ENCODE measurements at places on chromosomes 16 and 17.

DNA sequence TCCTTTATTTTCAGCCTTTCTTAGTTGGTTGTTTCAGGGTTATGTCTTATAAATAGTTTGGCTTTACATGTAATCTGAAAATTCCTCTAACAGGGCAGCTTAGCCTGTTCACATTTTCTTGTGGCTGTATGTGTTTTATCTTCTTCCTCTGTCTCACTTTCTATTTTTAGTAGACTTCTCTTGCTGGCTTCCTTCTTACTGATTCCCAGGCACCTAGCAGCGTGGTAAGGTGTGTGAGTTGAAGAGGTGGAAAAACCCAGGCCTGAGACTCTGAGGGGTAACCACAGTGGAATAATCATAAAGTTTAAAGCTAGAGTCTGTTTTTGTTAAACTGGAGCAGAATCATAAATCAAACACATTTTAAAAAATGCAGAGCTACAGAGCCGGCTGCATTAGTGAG, 190.9 kb downstream of the LGALS9B start:
- DNase-seq: no peak

DNA sequence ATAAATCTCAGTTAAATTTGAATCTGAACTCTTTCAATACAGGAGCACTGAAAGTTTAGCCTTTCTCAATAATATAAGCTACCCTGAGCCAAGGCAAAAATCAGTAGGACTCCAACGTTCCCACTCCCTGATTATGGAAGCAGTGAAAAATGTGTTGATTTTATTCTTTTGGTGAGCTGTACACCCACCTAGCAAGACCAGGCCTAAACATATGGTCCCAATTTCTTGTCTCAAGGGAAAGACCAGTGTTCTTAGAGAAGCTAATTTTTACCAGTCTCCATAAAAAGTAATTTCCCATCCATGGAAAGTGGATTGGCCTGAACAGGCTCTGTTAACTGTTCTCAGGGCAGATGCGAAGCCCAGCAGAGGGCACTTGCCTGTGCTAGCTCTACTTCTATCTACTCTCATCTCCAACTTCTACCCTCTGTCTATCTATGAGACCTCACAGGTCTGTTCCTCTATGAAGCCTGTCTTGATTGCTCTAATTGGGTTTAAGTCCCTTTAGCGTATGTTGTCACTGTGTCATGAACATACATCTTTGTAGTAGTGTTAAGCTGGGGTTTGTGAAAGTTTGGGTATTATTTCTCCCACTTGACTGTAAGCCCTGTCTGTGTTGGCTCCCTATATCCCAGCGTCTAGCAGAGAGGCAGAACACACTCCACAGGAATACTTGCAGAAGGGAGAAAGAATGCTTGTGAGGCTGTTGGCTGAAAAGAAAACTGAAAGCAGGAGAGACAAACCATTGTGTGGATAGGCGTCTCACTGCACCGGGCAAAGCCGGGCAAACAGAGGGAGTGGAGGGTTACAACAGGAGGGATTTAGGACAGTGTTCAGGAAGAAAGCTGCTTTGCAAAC, 167.1 kb upstream of the MAF start:
- peak; percentile 34 for DNase-seq

- no peak for DNase-seq
Observed at GRCh38 chr17:49552070-49552751, 23.5 kb upstream of the NXPH3 start.

GRCh38 chr17:79064026-79064425, 10.6 kb upstream of the ENGASE start:
- DNase-seq: no peak

DNA sequence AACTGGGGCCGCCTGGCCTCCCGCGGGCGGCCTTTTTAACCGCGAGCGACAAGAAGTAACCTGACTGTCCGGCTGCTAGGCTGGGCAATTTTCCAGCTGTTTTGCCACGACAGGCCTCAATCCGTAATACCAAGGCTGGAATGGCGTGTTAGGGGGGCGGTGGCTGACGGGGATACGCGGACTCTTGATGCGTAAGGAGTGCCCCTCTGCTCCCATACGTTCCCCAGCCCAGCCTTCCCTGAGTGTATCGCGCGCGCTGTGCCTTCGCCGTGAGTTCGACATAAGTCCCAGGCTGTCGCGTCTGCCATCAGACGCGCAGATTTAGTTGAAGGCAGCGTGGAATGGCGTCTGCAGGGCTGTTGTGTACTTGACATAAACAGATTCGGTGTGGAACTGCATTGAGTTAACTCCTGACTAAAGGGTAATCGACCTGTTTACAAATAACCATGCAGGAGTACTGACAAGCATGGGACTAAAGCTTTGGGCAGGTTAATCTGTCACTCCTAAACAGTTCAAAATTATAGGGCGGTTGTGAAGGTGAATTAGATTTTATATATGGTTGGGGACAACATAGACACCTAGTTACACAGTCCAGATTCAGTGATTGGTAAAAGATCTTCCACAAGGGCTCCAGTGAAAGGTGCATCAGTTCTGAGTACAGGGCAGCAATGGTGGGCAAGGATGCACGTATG, 16.6 kb upstream of the ERN1 start:
- peak; percentile 56 for DNase-seq

- peak; percentile 74 for DNase-seq
Observed at GRCh38 chr16:66382171-66382965, 15.9 kb downstream of the CDH5 start.

DNA sequence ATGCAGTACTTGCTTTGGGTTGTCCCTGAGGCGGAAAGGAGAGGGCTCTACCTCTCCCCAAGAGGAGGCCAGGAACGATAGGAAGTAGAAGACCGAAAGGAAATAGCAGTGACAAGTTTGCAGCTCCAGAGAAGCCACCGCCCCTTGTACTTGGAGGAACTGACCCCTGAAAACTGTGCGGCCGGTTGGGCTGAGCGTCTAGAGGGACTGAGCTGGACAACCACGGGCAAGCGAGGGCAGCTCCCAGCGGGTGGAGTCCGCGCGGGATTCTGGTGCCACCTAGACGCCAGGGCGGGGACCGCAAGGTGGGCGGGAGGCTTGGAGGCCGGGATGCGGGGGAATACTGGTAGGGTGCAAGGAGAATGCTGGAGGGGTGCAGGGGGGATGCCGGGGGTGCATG, 1.3 kb upstream of the SLC6A4 start:
- peak; percentile 70 for DNase-seq

- no peak for DNase-seq
Observed at GRCh38 chr17:47238321-47239010, 15.2 kb upstream of the ITGB3 start.

DNA sequence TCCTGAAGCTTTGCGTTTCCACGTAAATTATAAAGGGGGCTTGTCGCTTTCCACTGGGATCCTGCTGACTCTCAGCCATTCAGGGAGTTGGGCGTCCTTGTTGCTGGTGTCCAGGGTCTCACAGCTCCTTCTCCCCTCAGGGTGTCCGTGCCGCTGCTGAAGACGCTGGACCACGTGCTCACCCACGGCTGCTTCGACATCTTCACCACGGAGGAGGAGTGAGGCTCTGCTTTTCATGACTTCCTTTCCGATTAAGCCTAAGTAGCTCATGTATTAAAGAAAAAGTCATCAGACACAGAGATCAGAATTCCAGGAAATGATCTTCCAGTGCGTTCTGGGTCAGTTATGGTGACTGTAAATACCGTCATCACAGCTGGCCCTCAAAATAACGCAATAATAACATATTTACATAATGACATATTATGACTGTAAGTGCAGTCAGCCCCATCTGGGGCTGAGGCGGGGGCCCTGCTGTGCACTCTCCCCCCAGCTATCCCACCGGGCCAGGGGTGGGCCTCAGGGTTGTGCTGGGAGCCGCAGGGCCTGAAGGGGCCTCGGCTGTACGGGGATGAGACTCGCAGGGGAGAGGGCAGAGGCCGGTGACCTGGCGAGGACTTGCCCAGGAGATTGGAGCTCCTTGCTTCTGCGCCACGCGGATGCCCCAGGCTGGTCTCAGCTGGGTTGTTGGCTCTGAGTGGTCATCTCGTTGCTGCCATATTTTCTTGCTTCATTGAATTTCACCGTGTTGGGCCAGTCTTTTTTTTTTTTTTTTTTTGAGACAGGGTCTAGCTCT, 92.9 kb upstream of the ZNF750 start:
- DNase-seq: peak; percentile 72

DNA sequence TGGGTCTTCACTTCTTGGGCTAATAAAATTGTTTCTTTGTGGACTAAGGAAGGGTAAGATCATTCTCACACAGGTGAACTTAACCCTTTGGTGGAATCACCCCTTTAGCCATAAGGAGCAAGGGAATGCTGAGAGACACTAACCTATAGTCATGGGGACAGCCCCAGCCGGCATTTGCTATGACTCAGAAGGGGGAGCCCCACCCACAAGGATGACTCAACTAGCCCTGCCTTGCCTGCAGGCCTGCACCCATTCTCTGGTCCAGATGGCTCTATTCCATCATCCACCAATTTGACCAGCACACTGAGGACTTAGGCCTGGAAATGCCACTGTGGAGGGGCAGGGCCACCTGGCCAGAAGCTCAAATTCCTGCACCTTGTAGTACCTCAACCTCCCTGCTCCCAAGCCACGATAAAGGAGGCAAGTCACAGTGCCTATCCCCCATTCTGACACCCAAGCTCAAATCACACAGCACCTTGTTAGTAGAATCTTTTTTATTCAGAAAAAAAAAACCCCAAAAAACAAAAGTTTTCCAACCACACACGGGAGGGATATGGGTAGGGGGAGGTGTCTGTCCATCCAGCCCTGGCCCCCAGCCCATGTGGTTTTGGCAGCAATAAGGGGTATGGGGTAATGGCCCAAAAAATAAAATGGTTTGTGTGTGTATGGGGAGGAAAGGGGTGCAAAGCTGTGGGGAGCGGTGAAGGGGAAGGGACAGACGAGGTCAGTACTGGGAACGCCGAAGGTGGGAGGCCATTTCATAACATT, 3.0 kb downstream of the PFN1 start:
- peak; percentile 97 for DNase-seq

DNA sequence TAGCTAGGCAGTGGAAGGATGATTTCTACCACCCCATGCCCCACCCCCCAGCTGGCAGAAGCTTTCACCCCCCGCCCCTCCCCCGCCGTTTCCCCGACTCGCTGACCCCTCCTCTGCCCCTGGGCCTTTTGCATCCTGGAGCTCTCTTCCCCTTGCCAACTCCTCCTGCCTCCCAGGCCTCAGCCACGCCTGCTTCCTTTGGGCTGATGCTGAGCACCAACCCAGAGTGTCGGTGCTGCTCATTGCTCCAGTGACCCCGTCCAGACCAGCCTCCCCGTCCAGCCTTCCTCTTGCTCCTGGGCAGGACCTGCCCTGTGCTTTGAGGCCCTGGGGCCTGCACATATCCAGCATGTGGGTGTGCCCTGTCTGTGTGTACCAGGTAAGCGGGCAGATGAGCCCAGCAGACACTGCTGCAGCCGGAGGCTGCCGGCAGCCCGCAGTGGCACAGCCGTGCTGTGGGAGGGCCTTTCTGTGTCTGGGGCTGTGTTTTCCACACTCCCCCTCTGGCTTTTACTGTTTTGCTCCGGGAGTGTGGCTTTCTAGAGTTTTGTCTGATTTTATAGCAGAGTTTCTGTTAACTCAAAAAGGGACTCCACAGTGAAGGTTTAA, 72.9 kb downstream of the JPH3 start:
- no peak for DNase-seq

DNA sequence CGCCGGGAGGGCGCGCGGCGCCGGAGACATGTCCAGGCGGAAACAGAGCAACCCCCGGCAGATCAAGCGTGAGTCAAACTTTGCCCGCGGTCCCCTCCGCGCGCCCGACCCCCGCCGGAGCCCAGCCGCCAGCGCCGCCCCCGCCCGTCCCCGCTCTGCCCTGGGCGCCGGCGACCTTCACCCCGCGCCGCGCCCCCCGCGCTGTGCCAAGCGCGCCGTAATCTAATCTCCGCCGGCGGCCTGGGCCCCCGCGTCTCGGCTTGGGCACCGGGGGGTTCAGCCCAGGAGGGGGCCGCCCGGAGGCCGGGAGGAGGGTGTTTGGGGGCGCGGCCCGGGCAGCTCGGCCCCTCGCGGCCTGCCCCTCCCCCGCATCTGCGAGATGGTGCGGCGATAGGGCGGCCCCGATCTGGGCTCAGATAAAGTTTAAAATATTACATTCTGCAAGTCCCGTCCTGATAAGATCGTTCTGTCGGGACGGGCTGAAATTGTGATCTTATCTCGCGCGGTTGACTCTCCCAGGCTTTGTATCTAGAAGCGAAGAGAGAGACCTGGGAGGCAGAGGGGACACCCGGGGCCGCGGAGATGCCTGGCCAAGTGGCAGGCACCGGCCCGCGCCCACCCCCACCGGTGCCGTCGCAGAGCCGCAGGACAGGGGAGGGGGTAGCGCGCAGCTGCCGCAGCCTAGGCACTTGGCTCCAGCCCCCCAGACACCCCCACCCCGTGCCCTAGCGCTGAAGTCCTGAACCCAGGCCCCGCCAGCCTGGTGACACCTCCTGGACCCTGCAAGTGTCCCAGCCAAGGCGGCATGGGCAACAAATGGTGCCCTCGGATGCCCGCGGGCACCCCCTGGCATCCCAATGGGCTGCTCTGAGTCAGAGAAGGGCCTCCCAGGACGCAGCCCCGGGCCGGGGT, 787 bp downstream of the ZFPM1 start:
- no peak for DNase-seq

GRCh38 chr17:50816271-50816670, 19.1 kb upstream of the WFIKKN2 start:
- DNase-seq: no peak

DNA sequence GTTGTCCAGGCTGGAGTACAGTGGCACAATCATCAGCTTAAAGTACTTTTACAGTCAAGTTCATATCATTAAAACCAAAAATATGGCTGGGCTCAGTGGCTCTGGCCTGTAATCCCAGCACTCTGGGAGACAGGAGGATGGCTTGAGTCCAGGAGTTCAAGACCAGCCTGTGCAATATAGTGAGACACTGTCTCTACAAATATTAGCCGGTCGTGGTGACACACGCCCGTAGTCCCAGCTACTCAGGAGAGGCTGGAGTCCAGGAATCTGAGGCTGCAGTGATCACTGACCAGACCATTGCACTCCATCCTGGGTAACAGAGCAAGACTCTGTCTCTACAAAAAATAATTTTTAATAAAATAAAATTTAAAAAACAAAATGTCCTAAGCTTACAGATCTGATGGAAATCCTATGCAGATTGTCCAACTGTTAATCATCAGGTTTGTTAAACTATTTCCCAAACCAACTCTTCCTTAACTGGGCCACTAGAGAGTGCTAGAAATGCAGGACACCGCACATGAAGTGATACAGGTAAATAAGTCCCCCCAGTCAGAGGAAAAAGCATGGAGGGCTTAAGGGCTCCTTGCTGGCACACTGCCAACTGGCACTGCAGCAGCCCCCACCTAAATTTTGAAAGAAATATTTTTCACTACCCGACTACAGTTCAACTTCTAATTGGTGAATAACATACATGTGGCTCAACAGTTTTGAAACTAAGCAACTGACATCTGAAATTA, 2.8 kb downstream of the USP22 start:
- DNase-seq: no peak

DNA sequence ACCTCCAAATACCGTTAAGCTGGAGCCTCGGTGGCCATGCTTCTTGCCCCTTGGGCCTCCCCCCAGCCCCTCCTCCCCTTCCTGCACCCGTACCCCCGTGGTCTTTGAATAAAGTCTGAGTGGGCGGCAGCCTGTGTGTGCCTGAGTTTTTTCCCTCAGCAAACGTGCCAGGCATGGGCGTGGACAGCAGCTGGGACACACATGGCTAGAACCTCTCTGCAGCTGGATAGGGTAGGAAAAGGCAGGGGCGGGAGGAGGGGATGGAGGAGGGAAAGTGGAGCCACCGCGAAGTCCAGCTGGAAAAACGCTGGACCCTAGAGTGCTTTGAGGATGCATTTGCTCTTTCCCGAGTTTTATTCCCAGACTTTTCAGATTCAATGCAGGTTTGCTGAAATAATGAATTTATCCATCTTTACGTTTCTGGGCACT, 928 bp downstream of the HBA1 start:
- no peak for DNase-seq

- peak; percentile 66 for DNase-seq
Observed at GRCh38 chr16:67528870-67529581, 397 bp downstream of the RIPOR1 start.

GRCh38 chr16:27174007-27174406, 29.3 kb upstream of the KDM8 start:
- DNase-seq: no peak

Data from hepatic stellate cell (primary cell).